ENCODE measurements at places on chromosomes 6 and 20.

- DNase-seq: no peak
These were observed 25.3 kb upstream of the HACE1 start for GRCh38 chr6:104884867-104885517.

- DNase-seq: no peak
These were observed 472.5 kb downstream of the KIF16B start for GRCh38 chr20:16100767-16101166.

DNA sequence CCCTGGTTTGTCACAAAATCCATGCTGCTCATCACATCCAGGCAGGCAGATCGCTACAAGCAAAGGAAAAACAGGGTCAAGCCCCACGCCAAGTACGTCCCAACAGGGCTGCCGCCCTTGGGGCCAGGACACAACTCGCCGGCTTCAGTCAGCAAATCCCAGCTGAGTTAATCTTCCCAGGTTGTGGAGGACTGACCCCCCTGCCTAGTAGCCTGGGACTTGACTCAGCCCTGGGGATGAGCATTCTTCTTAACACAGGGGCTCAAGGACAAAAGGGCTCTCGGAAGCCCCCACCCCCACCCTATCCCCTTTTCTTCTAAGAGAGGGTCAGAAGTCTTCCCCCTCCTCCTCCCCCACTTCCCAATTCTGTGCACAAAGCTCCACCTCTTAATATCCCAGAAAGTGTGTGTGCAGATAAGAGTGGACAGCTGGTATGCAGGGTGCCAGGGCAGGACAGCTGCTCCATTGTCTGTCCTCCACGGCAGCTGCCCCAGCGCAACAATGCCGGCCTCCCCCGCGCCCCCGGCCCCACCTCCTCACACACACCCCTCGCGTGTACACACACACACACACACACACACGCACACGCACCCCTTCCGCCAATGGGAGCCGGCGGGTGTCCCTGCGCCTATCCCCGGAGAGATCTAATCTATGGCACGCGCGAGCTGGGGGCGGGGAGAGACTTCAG is 4.5 kb downstream of the DLL1 start:
- no peak for DNase-seq

DNA sequence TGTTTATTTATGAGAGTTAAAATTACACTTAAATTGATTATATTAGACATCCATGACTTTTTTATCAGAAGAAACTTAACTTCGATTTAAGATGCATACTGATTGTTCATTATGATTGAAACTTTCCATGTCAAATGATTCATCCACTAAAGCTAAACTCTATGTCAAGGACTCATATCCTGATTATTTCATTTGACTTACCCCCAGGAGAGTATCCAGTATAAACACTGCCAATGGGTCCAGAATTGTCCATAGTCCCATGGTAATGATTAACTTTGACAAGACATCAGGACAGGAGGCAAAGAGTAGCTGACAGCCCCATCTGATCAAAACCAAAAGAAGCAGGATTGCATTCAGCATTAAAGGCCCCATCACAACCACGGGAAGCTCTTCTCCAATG is 709.9 kb downstream of the TFAP2A start:
- no peak for DNase-seq

DNA sequence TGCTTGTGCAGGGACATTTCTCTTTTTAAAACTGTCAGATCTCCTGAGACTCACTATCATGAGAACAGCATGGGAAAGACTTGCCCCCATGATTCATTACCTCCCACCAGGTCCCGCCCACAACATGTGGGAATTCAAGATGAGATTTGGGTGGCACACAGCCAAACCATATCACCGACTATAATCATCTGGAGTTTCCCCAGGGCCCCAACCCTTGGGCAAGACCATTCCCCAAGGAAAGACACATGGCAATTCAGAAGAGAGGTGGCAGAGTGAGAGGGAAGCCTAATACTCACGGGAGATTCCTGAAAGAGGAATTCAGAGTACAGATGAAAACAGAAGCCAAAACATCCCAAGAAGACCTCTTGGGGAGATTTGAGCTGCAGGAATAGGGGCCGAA is 291.0 kb upstream of the PLCB4 start:
- DNase-seq: no peak

GRCh38 chr6:7143476-7143974 is 35.8 kb downstream of the RREB1 start:
- DNase-seq: no peak

GRCh38 chr20:15564981-15565380 is 1008.3 kb downstream of the KIF16B start:
- DNase-seq: no peak

- no peak for DNase-seq
These were observed 9.1 kb downstream of the BCL2L1 start for GRCh38 chr20:31713312-31714273.

DNA sequence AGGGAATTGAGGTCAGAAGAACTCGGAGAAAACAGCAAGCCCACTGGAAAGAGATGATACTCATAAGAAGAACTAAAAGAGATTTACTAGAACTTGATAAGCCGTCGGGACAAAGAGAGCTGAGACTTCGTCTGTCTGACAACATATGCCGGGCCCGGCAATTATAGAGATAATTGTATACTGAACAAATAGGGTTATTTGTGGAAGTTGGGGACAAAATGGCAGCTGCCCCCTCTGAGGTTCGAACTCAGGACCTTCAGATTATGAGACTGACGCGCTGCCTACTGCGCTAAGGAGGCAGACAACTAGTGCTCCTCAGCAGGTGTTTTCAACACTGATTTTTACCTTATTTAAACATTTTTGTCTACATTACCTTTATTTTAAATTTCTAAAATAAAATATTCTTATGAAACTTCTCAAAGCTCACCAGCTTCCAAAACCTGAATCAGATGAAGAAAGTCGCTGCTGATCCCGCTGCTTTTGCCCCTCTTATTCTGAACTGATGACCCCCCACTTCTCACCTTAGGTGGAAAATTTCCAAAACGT is 29.3 kb upstream of the TRIM27 start:
- DNase-seq: peak; percentile 45

DNA sequence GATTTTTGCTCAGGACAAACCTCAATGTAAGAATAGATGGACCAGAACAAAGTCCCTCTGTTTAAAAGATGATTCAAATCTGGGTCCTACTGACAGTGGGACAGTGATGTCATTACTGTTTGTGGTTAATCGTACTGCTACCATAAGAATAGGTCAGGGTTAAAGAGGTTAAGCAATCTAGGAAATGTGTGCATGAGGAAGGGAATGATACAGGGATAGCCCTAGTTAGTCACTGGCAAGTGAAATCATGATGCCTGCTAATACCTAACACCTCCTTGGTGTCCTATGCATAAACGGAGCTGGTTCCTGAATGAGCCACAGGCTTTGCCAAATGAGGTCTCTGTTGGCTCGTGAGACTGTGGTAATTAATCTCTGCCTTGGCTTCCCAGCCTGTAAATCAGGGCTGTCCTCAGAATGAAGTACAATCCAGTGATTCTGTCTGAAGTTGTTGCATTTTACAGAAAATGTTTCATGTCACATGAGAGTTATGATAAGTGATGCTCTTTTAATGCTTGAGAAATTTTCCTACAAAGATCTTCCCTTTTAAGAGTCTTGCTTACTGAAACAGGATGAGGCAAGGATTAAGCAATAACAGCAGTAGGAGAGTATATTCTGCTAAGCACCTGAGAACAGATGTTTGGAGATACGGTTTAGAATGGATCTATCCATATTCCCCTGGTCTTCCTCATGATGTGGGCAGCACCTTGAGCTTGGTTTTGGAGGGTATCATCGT is 3.8 kb downstream of the MEP1A start:
- DNase-seq: no peak

- no peak for DNase-seq
These were observed 6.0 kb downstream of the SDC4 start for GRCh38 chr20:45341939-45342854.
